Immature natural killer cell (primary cell): ENCODE measurements at places on chromosomes 1 and 21.

- no peak for DNase-seq
Observed at GRCh38 chr1:211344152-211344618, 17.6 kb downstream of the TRAF5 start.

DNA sequence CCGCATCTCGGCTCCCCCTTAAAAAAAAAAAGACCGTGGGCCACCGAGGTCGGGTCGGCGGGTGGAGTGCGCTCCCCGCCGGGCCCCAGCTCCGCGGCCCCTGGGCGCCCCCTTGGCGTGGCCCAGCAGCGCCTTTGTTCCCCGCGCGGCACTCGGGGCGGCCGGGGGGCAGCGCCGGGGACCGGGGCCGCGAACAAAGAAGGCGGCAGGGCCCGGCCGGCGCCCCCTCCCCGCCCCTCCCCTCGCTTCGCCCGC is 571 bp downstream of the MARCKSL1 start:
- no peak for DNase-seq

GRCh38 chr1:14763977-14764376 is 165.5 kb downstream of the KAZN start:
- no peak for DNase-seq

- peak; percentile 32 for DNase-seq
Observed at GRCh38 chr1:7940745-7941436, at the start of gene TNFRSF9. Gene TNFRSF9, minus strand, starts transcription at chr1:7940839. Its CDS starts 845 bp downstream, at chr1:7939994.

DNA sequence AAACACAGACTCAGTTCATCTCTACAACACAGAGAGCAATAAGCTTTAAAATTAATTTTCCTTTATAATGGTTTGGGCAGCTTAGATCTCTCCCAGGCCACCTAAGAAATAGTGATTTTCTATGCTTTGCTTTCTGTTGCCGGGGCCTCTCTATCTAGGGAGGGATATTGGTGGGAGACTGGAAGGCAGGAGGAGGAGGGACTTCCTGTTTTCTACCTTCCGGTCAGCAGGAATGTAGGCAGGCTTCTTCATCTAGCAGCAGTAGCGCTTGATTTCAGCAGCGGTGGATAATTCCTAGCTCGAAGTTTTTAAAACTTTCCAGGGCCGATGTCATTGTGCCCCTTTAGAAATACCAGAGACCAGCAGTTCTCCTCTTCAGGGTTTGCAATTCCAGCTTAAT is 5.1 kb upstream of the DESI2 start:
- no peak for DNase-seq

- DNase-seq, result no peak
Observed at GRCh38 chr1:21614419-21615115, 54.6 kb downstream of the RAP1GAP start.

DNA sequence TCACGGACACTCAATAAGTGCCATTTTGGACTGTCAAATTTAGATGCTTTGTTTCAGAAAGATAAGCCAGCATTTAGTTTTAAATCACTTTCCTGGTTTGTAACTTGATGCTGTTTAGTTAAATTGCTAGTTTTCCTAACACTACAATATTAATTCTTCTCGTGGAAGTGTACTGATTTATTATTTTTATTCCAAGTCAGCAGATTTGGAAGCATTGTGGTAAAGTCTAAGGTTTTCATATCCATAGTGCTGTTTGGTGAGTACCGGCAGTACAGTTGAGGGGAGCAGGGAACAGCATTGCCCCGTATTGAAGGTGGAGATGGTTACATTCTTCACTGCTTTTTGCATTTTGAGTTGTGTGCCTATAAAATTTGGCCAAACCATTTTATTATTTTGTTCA is 36.3 kb downstream of the S100B start:
- DNase-seq, result no peak

- no peak for DNase-seq
Observed at GRCh38 chr1:54581621-54582035, 33.6 kb downstream of the ACOT11 start.

DNA sequence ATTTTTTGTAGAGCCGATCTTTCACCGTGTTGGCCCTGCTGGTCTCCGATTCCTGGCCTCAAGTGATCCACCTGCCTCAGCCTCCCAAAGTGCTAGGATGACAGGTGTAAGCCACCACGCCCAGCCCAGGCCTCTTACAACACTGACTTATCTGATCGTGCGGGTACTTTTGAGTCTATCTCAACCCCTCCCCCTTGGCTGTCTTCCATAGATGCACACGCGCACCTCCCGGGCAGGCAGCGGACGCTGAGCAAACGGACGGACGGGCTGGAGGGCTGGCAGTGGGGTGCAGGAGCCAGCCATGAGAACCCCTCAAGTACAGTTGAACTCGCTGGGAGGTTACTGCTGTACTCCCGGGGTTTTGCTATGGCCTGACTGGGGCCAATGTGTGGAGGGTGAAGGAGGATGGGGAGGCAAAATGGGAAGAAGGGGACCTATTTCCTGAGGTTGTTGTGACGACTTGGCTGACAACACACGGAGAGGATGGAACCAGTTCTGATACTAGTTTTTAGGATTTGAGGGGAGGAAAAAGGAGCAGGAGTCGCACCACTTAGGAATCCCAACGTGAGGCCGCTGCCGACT is 959 bp downstream of the CD58 start:
- peak; percentile 27 for DNase-seq

- DNase-seq, result no peak
Observed at GRCh38 chr1:53589043-53589887, 130.1 kb downstream of the DMRTB1 start.

GRCh38 chr21:38813547-38813946 is 7.8 kb downstream of the ETS2 start:
- no peak for DNase-seq

DNA sequence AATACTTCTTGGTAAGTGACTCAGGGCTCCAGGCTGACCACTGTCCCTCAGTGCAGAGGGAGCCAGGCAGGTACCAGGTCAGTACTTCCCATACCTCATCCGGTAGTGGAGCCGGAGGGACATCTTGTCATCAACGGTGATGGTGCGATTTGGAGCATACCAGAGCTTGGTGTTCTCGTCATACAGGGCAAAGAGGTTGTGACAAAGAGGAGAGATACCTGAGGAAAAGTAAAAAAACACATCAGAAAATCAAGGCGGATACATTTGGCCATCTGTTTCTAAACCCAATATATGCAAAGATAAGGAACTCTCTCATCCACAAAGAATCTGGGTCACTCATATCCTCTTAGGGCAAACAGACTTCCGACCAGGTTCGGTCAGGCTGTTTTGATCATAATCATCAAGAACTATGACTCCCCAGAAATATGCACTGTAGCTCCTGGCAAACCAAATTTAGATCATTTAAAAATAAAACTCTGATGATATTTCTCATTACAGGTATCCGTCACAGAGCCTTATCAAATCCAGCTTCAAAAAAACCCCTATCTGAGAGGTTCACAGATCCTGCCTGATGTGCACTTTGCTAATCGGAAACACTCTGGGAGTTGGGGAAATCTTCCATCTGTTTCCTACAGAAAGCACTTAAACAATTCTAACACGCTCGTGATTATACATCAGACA is 87.3 kb downstream of the JAK1 start:
- no peak for DNase-seq

DNA sequence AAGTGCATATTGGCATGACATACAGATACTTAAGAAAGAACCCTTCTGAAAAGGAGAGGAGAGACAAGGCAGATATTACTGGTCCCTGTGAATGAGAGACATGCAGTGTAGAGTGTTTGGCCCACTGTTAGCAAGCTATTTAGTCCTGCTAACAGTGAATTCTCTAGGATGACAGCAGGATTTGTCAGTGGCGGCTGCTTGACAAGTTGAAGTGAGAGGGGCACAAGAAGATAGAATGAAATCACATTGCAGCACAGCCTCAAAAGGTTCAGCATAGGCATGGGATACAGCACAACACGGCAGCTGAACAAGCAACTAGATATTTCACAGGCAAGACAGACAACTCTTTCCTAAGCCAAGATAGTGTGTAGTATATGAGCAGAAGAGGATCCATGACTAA is 407.9 kb downstream of the PLA2G4A start:
- DNase-seq, result no peak

DNA sequence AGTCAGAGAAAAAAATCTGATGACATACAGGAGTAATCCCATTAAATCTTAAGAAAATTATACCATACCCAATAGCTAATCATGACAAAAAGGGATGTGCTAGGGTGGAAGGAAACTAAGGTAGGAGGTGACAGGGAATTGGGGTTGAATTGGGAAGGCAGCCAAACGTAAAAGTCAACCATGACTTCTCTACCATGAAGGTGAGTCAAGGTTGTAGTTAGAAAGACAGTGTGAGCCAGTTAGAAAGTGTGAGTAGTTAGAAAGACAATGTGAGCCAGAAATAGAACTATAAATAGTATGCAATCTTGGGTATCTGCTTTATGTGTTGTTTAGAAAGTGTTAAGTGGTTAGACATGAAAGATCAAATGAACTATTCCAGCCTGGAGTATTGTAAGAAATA is 556.8 kb downstream of the AGBL4 start:
- DNase-seq, result no peak

GRCh38 chr21:33197496-33197895 is 32.2 kb upstream of the IFNAR2 start:
- DNase-seq, result no peak

GRCh38 chr1:64935551-64936155 is 30.7 kb downstream of the JAK1 start:
- DNase-seq, result no peak

- DNase-seq, result no peak
Observed at GRCh38 chr1:184503221-184503749, 116.5 kb downstream of the C1orf21 start.

GRCh38 chr21:31577271-31577670 is 82.2 kb upstream of the SOD1 start:
- no peak for DNase-seq

- no peak for DNase-seq
Observed at GRCh38 chr1:226994586-226995364, 54.7 kb downstream of the COQ8A start.

GRCh38 chr1:229563241-229563640 is 4.7 kb upstream of the ABCB10 start:
- no peak for DNase-seq

DNA sequence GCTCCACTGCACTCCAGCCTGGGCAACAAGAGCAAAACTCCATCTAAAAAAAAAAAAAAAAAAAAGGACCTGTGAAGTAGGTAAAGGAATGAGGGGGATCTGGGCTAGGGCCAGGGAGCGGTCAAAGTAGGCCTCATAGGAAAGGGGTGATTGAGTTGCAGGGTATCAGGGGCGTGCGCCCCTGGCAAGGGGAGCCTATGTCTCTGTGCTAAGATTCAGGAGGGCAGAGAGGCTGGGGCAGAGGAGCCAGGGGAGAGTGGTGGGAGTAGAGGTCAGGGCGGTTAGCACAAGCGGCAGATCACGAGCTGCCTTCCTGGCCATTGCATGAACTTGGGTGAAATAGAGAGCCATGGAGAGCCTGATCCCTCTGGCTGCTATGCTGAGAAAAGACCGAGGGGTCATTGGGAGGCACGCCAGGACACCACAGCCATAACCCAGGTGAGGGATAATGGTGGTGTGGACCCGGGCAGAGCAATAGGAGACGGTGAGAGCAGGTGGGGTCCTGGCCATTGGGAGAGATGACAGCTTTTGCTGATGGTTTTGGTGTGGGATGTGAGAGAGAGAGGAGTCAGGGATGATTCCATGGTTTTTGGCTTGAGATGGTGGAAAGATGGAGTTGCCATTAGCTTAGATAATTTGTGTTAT is 30.6 kb upstream of the CSF1 start:
- DNase-seq, result no peak

- no peak for DNase-seq
Observed at GRCh38 chr1:155052439-155053395, 1.6 kb downstream of the ADAM15 start.

- DNase-seq, result no peak
Observed at GRCh38 chr1:8965121-8965820, 19.6 kb downstream of the CA6 start.
